Tibial artery (tissue), 4 donors: ENCODE measurements at places on chromosomes 1 and 21.

DNA sequence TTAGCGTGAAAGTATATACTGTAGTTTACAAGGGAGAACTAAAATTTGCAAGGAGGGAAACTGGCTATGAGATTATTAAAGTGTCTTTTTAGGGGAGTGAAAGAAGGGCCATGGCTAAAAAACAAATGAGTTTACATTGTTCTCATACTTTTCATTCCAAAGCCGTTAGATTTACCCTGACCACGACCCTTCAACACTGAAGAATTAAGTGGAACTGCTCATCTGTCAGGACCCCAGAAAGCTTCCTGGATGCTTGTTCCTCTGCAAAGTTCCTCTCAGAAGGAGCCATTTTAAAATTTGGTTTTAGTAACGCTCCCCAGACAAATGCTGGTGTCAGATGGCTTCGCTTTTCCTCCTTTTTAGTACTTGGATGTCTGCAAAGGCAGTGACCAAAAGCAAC, 82.7 kb upstream of the ZBTB18 start:
- no peaks in the 10 kb centered on the region for H3K36me3 ChIP-seq
- DNase-seq = no peak
- H3K4me3 ChIP-seq = no peak overlapping the region
- no peaks in the 10 kb centered on the region for H3K27me3 ChIP-seq
- H3K4me1 ChIP-seq = no peaks in the 10 kb centered on the region

- H3K4me1 ChIP-seq = no peaks in the 10 kb centered on the region
- H3K27ac ChIP-seq = no peak overlapping the region
- H3K36me3 ChIP-seq = no peaks in the 10 kb centered on the region
- no peak overlapping the region for H3K4me3 ChIP-seq
- no peak for DNase-seq
Observed at GRCh38 chr1:44361478-44361877, 6.4 kb upstream of the ERI3 start.

GRCh38 chr1:39127513-39127912, 77.0 kb upstream of the MACF1 start:
- peaks cover 6% of the 10 kb centered on the region for H3K36me3 ChIP-seq
- peak overlapping the region; percentile 56 for H3K27ac ChIP-seq
- peak; percentile 75 for DNase-seq
- H3K27me3 ChIP-seq = no peaks in the 10 kb centered on the region

- H3K4me3 ChIP-seq = no peak overlapping the region
- no peak for DNase-seq
- no peaks in the 10 kb centered on the region for H3K4me1 ChIP-seq
- peaks cover 64% of the 10 kb centered on the region for H3K27me3 ChIP-seq
- H3K27ac ChIP-seq = no peak overlapping the region
- H3K36me3 ChIP-seq = no peaks in the 10 kb centered on the region
Observed at GRCh38 chr1:1143636-1144035, 27.7 kb upstream of the C1orf159 start.

DNA sequence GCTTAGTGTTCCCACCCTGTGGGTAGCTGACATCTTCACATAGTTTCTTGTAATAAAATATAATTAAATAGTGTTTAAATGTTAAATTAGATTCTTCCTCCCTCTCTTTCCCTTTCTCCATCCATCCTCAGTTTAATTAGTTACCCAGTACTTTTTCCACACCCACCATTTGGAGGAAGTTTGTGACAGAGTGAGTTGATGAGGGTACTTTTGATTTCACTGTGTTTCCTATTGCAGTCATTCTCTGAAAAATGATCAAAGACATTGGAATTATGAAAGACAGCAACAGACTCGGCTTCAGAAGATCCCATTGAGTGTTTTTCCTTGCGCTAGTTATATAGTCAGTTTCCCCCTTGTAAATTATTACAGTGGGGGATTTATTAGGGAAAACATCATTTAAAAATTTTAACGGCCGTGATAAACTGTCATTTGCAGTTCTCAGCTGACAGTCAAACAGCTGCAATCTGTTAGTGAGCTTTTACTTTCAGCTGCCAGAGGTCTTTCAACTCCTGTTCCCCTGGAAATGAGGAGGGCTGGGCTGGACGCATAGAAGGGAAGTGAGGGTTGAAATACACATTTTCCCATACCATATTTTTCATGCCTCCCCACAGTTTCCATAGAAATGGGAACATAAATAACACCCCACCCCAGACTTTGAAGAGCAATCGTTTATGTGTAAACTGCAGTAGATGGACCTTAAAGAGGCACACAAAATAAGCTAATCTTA, 61.3 kb upstream of the CACYBP start:
- H3K36me3 ChIP-seq = no peaks in the 10 kb centered on the region
- H3K27me3 ChIP-seq = no peaks in the 10 kb centered on the region
- H3K4me3 ChIP-seq = no peak overlapping the region
- no peak overlapping the region for H3K27ac ChIP-seq

DNA sequence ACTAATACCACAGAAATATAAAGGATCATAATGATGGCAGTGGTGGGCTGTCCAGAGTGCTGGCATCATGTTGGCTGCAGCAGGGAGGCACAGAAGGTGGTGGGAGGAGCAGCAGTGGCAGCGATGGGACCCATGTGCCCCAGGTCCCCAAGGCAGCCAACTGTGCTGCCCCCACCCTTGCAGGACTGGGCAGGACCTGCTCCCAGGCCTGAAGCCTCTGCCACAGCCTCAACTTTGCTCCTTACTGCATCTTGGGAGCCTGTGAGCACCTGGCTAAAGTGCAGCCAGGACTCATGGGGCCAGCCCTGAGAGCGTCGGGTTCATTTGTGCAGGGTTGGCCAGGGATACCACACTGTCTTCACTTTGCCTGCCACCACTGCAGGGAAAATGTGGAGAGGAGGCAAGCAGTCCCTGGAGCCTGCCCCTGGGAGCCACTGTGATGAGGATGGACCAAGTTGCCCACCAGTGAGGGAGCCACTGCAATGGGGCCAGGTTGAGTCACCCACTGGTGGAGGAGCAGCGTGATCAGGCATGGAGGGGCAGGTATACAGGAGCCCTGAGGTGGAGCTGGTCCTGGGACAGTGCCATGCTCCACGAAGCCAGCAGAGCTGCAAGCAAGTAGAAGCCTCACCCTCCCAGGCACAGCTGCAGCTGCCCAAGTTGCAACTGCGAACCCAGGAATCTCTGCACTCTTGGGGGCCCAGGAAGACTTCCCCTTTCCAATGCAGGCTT, 25.3 kb upstream of the DENND1B start:
- no peak for DNase-seq
- H3K27ac ChIP-seq = no peak overlapping the region
- no peaks in the 10 kb centered on the region for H3K27me3 ChIP-seq
- no peaks in the 10 kb centered on the region for H3K4me1 ChIP-seq
- H3K4me3 ChIP-seq = no peak overlapping the region

DNA sequence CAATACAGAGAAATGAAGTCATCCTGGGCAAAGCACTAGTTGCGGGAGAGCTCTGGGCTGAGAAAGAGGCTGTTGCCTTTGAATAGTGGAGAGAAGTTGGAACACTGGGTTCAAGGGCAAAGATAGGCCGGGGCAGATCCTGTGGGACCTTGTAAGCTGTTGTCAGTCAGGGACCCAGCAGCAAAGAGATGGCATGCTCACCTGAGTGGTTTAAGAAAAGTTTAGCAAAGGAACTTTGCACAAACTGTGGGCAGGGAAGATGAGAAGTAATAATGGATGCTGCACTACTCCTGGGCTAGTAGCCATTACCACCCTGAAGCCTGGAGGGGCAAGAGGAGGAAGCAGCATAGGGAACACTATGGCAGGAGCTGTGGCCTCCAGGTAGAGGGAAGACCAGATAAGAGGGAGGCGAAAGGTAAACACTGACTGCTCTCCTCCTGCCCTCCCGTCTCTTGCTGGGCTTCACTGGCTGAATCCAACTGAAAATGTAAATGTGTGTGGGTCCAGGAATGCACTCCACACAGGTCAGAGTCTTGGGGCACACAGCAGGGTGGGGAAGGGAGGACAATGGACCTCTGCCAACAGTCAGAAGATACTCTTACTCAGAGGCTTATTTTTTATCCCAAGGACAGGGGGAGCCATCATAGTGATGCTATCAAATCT, 129.2 kb downstream of the PLPP3 start:
- H3K27ac ChIP-seq = no peak overlapping the region
- H3K27me3 ChIP-seq = no peaks in the 10 kb centered on the region
- DNase-seq = no peak
- H3K4me1 ChIP-seq = peaks cover 31% of the 10 kb centered on the region
- H3K36me3 ChIP-seq = no peaks in the 10 kb centered on the region

DNA sequence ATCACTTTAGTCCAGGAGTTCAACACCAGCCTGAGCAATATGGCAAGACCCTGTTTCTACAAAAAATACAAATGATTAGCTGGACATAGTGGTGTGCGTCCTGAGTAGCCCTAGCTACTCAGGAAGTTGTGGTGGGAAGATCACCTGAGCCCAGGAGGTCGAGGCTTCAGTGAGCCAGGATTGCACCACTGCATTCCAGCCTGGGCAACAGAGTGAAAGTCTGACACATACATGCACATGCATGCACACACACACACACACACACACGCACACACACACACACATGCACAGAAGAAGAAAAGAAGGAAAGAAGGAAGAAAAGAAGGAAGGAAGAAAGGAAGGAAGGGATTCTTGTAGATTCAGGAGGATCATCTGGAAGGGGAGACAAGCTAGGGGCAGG, 104.4 kb upstream of the USP25 start:
- no peaks in the 10 kb centered on the region for H3K4me1 ChIP-seq
- no peak overlapping the region for H3K27ac ChIP-seq
- DNase-seq = no peak
- H3K36me3 ChIP-seq = no peaks in the 10 kb centered on the region

GRCh38 chr1:67777440-67777839, 55.8 kb downstream of the GNG12 start:
- H3K4me3 ChIP-seq = no peak overlapping the region
- H3K4me1 ChIP-seq = peaks cover 65% of the 10 kb centered on the region
- DNase-seq = no peak
- peaks cover 6% of the 10 kb centered on the region for H3K36me3 ChIP-seq
- no peaks in the 10 kb centered on the region for H3K27me3 ChIP-seq

DNA sequence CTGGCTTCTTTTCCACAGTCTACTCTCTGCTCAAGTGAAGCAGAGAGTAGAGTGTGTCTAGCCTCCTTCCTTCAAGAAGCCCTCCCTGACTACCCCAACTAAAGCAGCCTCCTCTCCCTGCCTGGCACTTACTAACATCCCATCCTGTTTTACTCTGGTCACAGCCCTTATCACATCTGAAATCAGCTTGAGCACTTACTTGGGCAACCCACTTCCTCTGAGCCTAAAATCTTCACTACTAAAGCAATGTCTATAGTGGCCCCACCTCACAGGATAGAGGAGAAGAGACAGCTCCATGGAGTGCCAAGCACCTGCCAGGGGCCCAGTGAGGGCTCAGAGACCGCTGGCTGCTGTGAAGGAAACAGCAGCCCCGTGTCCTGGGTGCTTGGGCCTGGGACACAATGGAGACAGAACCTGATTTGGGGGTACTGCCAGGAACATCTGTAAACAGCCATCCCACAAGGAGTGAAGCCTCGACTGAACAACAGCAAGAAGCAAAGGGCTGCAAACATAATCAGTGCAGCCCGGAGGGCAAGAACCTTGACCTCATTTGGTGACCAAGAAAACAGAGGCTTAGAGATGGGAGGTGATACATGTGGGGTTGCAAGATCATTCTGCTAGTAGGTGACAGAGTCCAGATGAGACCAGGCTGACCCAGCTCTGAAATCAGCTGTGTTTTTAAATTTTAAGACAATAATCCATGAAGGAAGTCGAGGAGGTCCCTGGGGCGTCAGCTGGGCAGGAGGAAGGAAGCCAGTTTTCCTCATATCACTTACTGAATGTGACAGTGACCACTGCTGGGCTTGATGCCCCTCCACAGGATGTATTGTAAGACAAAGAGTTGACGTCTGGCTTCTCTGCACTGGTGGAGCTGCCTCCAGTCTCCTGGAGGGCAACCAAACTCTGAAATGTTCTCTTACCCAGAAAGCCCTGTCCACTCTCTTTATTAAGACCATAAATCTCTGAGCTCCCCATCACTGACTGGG, 710.6 kb downstream of the MATN1 start:
- H3K4me3 ChIP-seq = no peak overlapping the region
- no peak for DNase-seq
- peaks cover 3% of the 10 kb centered on the region for H3K27me3 ChIP-seq
- no peaks in the 10 kb centered on the region for H3K4me1 ChIP-seq

DNA sequence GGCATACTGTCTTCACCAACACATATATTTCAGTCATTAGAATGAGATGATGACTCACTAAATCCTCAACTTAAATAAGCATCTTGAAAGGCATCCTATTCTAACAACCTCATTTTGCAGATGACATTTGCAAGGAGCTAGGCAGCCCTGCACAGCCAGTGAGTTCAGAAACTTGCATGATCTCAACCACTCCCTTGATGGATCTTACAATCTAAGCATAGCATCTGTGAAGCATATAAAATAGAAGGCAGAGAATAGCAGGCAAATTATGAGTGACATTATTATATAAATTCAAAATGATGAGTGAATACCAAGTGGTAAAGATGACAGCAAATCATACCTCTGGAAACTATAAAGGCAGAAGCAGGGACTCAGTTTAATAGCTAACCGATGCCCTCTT, 31.6 kb downstream of the KRTAP20-3 start:
- H3K4me1 ChIP-seq = no peaks in the 10 kb centered on the region
- H3K4me3 ChIP-seq = no peak overlapping the region
- H3K36me3 ChIP-seq = no peaks in the 10 kb centered on the region

DNA sequence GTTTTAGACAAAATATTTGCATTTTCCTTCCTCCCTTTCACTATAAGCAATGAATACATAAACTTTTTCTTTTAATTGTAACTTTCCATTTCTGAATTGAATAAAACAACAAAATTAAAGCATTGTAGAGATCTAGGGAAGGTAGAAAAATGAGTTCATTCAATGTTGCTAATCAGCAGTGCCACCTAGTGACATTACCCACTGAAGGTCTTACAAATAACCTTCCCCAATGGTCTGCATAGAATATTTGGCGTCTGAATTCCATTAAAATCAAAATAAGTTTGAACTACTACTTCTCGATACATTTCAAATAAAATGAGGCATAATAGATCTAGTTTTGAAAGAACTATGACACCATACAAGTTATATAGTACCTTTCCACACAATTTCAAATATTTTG, 19.6 kb downstream of the FH start:
- DNase-seq = no peak
- H3K27me3 ChIP-seq = no peaks in the 10 kb centered on the region
- no peak overlapping the region for H3K27ac ChIP-seq
- H3K36me3 ChIP-seq = peaks cover 74% of the 10 kb centered on the region
- no peaks in the 10 kb centered on the region for H3K4me1 ChIP-seq
- H3K4me3 ChIP-seq = no peak overlapping the region

- no peak overlapping the region for H3K27ac ChIP-seq
- peak overlapping the region; percentile 78 for H3K4me3 ChIP-seq
- no peaks in the 10 kb centered on the region for H3K36me3 ChIP-seq
- H3K4me1 ChIP-seq = peaks cover 18% of the 10 kb centered on the region
Observed at GRCh38 chr1:100893718-100894117, 924 bp downstream of the EXTL2 start.

GRCh38 chr1:106406114-106406513, 650.4 kb upstream of the PRMT6 start:
- H3K27me3 ChIP-seq = no peaks in the 10 kb centered on the region
- no peak overlapping the region for H3K27ac ChIP-seq
- no peaks in the 10 kb centered on the region for H3K36me3 ChIP-seq
- no peak overlapping the region for H3K4me3 ChIP-seq
- H3K4me1 ChIP-seq = no peaks in the 10 kb centered on the region
- DNase-seq = no peak
